H9 (cell line): ENCODE measurements at places on chromosomes 2 and 18.

- peaks cover 12% of the 10 kb centered on the region for H3K36me3 ChIP-seq
- no peaks in the 10 kb centered on the region for H3K27me3 ChIP-seq
- no peak overlapping the region for H3K4me3 ChIP-seq
Measured at GRCh38 chr2:63679252-63679855, 90.6 kb downstream of the MDH1 start.

DNA sequence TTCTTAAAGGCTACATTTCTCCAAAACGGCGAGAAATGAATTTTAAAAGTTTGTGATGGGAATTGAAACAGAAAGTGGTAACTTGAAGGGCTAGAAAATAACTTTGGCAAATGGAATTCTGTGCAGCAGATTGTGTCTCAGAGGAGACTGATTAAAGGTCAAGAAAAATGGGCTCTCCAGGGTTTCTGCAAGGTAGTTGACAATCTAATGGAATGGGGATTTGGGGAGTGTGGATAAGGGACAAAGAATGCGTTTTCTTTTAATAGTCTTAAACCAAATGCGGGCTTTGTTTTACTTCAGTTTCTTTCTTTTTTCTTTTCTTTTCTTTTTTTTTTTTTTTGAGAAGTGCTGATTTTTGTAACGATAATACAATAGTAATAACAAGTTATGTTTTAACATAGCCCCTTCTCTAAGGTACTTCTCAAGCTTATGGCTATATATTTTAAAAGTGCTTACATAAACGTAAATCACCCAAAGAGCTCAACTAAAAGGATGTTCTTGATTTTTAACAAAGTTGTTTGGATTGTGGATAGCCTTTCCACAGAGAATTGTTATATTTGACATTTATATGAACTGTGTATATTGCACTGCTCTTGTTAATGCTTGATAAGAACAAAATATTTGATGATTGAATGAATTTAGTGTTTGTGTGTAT, 36.6 kb downstream of the CAMKMT start:
- no peak overlapping the region for H3K27ac ChIP-seq
- H3K36me3 ChIP-seq = peaks cover under 1% of the 10 kb centered on the region; the same call in 1 of the 2 replicates
- peaks cover 2% of the 10 kb centered on the region; the same call in 1 of the 2 replicates for H3K4me1 ChIP-seq
- H3K4me3 ChIP-seq = no peak overlapping the region
- no peak for DNase-seq
- H3K27me3 ChIP-seq = no peaks in the 10 kb centered on the region

DNA sequence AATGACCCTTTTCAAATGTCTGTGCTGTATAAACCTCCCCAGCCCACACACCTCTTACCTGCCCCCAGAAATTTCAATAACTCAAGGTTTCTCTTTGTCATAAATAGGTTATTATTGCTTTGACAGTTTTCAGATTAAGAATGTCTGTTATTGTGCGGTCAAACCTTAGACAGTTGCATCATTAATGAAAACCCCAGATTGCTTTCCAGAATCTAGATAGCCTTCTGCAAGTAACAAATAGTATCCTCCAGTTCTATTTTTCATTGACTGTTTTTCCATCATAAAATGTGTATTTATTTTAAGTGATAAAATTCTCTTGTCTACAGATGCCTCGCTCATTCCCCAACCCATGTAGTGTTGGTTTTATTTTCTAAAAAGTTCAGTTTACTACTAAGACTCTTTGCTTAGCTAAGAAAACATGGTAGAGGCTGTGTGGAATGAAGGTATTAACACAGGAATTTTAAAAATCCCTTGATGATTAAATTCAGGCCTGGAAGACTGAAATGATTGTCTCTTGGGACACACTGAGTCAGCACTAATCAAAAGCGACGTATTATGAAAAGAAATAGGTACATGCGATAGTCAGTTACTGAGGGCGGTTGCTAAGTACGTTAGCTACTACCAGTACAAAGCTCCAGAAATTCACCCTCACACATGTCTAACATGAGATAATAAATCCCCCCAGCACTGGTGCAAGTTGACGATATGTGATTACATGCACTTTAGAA, 38.4 kb upstream of the ITGAV start:
- H3K27ac ChIP-seq = no peak overlapping the region
- H3K4me1 ChIP-seq = no peaks in the 10 kb centered on the region
- H3K27me3 ChIP-seq = no peaks in the 10 kb centered on the region
- no peak overlapping the region for H3K4me3 ChIP-seq

DNA sequence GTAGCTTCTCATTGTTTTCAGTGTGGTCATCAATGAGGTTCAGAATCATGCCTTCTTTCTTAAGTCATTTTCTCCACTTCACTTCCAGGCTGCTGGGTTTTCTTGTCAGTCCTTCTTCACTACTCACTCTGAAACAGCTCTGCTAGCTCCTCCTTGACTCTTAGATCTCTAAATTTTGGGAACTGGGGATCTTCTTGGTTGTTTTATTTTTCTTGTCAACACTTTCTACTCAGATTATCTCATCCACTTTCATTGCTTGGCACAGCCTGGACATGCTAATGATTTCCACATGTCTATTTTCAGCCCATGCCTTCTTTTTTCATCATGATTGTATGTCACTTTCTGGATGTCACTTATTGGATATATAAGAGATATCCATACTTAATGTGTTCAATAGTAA, 517.8 kb upstream of the DSEL start:
- no peak overlapping the region for H3K27ac ChIP-seq
- H3K27me3 ChIP-seq = no peaks in the 10 kb centered on the region
- H3K4me3 ChIP-seq = no peak overlapping the region
- H3K36me3 ChIP-seq = no peaks in the 10 kb centered on the region
- no peaks in the 10 kb centered on the region for H3K4me1 ChIP-seq
- DNase-seq = no peak

- H3K27ac ChIP-seq = no peak overlapping the region
- H3K36me3 ChIP-seq = no peaks in the 10 kb centered on the region
- H3K4me1 ChIP-seq = no peaks in the 10 kb centered on the region; the same call in 1 of the 2 replicates
- DNase-seq = no peak
- H3K27me3 ChIP-seq = no peaks in the 10 kb centered on the region
Measured at GRCh38 chr2:169173876-169174275, 104.5 kb downstream of the DHRS9 start.

GRCh38 chr2:176380341-176380740, 111.1 kb downstream of the MTX2 start:
- DNase-seq = no peak
- peaks cover 16% of the 10 kb centered on the region for H3K36me3 ChIP-seq
- H3K27ac ChIP-seq = no peak overlapping the region
- H3K4me1 ChIP-seq = no peaks in the 10 kb centered on the region
- no peaks in the 10 kb centered on the region for H3K27me3 ChIP-seq

- no peak overlapping the region for H3K27ac ChIP-seq
- no peak overlapping the region for H3K4me3 ChIP-seq
- peaks cover 3% of the 10 kb centered on the region; the same call in 1 of the 2 replicates for H3K4me1 ChIP-seq
- no peaks in the 10 kb centered on the region for H3K27me3 ChIP-seq
- no peak for DNase-seq
- no peaks in the 10 kb centered on the region for H3K36me3 ChIP-seq
Measured at GRCh38 chr2:177972123-177972522, 100.5 kb downstream of the PDE11A start.
